DMS 273 treated with DMSO at 0.1 percent for 48 hours (cell line): ENCODE measurements at places on chromosomes 11 and 22.

- DNase-seq = no peak
These were observed 50.0 kb downstream of the PIK3C2A start for GRCh38 chr11:17157761-17158160.

DNA sequence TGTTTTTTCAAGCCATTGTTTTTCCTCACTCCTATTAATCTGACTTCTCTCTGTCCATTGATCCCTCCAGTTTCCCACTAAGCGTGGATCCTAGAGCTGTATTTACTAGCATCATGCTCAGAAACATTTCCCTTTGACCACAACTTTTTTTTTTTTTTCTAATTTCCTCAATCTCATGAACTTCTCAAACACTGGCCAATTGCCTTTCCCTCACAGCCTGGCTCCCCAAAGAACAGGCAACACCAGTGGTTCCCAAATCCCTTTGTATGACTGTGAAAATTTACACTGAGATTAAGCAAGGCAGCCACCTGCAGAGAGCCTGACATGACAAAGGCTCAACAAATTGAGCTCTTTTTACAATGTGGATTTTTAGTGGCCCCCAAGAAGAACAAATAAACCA lies 1.4 kb upstream of the TPP1 start:
- DNase-seq = no peak

DNA sequence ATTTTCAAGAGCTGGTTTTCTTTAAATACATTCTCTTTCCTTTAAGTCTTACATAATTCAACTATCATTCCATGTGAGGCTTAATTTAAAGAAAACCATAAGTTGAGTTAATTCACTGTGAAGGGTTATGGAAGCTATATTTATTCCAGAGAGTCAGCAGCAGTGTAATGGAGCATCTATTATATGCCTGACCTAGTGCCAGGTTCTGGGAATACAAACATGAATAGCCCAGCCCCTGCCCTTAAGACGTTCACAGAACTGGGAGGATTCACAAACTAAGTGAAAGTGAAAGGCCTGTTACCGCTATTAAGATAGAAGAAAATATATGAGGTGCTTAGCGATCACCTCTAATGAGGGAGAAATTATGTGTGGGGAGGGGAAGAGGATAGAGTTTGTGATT lies 408.9 kb upstream of the CCDC90B start:
- no peak for DNase-seq

GRCh38 chr11:105740164-105740903 lies 130.5 kb downstream of the GRIA4 start:
- no peak for DNase-seq

GRCh38 chr11:16572945-16573344 lies 165.5 kb upstream of the C11orf58 start:
- DNase-seq = no peak

- DNase-seq = no peak
These were observed 1.4 kb upstream of the TBC1D22A start for GRCh38 chr22:46761017-46761416.

GRCh38 chr11:69240332-69241074 lies 53.5 kb upstream of the MYEOV start:
- no peak for DNase-seq

DNA sequence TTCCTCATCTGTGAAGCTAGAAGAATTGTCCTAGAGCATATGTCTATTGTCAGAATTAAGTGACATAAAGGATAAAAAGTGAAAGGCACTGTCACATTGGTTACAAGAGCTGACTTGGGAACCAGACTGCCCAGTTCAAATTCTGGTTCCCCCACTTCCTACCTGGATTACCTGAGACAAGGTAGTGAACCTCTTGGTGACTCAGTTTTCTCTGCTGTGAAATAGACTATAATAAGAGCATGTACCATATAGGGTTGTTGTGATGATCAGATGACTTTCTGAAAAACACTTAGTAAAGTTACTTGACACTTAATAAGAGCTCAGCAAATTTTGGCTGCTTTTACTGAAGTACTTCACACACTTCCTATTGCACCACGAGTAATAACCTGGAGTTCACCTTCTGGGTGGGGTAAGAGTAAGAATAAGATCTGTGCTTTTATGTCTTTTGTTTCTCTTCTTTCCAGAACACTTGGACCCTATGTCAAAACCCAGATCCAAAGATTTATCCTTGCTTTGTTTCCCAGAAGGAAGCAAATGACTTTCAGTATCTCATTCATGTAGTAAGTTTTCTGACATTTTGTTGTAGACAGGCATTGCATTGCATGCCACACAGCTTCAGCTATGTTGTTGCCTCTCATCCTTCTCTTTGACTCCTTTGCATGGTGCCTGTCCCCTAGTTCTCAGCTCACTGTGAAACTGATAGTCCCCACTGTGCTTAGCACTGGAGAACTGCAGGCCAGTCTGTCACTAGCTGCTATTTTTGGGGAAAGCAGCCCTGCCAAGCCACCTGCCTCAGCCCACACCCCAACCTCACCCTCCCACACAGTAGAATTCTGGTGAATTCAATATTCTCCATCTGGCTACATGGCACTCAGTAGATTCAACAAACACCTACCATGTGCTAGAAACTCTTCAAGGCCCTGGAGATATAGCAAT lies 121.8 kb upstream of the POU2AF2 start:
- DNase-seq = no peak

- DNase-seq = no peak
These were observed 2.2 kb downstream of the FXYD2 start for GRCh38 chr11:117822074-117823033.

- DNase-seq = peak; percentile 11
These were observed 2.8 kb upstream of the UPK2 start for GRCh38 chr11:118953265-118953664.

- DNase-seq = no peak
These were observed 3.2 kb upstream of the EMID1 start for GRCh38 chr22:29202212-29203192.

DNA sequence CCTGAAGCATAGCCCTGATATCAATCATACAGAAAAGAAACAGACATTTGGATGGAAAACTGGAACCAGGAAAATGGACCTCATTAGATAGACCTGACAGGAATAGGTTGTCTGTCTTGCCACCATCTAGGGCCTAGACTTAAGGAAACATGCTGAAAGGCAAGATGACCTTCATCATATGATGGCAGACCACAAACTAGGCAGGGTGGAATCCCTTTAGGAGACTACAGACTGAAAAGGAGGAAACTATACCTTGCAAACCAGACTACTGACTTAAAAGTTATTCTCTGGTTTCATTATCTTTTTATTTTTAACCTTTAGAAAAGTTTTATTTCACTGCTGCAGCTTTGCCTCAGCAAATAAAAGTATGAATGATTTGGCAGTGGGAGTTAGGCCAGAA lies 20.3 kb downstream of the SBF2 start:
- DNase-seq = no peak

- no peak for DNase-seq
These were observed 5.6 kb downstream of the ZBTB16 start for GRCh38 chr11:114065094-114065493.

GRCh38 chr11:57541169-57541568 lies 3.8 kb downstream of the SMTNL1 start:
- DNase-seq = no peak

DNA sequence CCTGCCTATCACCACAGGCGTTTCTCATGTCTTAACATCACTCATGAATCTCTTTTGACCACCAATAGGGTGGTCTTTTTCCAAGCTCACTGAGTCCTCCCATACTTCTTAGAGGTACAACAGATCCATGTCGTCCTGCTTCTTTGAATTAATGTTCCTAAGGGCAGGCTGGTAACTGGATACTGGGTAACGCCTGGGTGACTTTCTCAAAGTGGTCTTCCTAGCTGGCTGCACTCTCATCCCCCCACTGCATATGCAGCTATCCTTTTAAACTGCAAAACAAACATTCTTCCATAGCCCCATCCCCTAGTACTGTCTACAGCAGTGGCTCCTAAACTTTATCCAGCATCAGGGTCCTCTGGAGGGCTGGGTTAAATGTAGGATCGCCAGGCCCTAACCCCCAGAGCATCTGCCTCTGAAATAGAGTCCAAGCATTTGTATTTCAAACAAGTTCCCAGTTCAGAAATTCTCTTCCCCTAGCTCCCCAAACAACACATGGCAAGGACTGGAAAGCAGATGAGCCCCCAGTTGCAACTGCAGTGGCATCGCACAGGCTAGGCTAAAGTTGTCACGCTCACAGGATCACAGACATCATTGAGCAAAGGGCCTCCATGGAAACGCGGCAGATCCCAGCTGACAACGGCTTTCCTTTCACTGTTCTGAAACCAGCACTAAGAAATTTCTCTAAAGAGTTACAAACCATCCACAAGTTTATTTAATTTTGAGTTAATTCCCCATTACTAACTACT lies 204.9 kb downstream of the LARGE1 start:
- no peak for DNase-seq

GRCh38 chr11:47977623-47978022 lies 2.7 kb upstream of the PTPRJ start:
- no peak for DNase-seq

DNA sequence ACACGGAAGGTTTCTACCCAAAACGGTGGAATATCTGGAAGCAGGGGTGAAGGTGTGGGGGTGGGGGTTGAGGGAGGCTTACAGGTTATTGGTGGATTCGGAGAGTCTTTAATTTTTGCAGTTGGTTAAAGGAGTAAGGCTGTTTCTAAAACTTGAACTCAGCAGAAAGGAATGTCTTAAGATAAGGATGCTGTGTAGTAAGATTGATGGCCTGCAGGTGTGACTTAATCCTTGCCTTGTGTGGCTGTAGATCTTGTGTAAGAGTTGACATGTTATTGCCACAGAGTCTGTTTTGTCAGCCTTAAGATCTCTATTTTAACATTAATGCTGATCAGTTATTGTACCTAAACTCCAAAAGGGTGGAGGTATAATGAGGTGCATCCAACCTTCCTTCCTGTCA lies 16.4 kb upstream of the OR6M1 start:
- DNase-seq = no peak

- DNase-seq = no peak
These were observed 66.2 kb downstream of the ALX4 start for GRCh38 chr11:44243595-44244343.

DNA sequence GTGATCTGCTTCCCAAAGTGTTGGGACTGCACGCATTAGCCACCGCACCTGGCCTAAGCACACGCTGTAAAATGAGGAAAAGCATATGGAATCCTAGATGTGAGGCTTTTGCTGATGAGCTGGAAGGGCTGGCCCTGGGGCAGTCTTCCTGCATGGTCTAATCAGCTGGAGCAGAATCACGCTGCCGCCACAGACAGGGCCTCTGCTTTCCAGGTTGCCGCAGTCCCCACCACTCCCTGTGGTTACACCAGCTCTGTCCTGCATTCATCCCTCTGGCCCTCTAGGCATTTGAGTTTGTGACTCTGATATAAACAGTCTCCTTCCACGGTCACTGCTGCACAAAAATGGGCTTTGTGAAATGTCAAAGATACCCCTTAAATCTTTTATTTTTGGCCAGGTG lies 17.1 kb downstream of the RPS6KA4 start:
- DNase-seq = no peak

DNA sequence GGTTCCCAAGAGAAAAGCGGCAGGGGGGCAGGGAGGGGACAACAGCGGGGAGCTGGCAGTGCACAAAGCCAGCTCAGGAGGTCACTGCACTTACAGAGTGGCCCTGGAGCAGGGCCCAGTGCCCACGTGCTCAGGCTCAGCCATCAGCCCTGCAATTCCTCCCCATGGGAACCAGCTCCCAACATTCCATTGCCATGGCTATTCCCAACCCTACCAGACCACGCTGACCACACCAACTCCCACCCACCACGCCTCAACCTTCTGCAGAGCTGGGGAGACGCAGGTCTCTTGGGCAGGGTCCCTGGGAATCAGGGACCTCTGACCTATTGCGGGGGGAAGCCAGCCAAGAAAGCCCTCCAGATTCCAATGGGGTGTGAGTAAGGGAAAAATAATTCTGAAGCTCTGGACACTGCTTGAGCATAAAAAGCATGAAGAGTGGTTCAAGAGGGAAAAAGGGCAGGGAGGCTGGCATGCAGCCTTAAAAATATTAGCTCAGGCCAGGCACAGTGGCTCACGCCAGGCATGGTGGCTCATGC lies 38.3 kb upstream of the TFIP11 start:
- no peak for DNase-seq

- DNase-seq = no peak
These were observed 11.8 kb upstream of the CD5 start for GRCh38 chr11:61090521-61090920.

DNA sequence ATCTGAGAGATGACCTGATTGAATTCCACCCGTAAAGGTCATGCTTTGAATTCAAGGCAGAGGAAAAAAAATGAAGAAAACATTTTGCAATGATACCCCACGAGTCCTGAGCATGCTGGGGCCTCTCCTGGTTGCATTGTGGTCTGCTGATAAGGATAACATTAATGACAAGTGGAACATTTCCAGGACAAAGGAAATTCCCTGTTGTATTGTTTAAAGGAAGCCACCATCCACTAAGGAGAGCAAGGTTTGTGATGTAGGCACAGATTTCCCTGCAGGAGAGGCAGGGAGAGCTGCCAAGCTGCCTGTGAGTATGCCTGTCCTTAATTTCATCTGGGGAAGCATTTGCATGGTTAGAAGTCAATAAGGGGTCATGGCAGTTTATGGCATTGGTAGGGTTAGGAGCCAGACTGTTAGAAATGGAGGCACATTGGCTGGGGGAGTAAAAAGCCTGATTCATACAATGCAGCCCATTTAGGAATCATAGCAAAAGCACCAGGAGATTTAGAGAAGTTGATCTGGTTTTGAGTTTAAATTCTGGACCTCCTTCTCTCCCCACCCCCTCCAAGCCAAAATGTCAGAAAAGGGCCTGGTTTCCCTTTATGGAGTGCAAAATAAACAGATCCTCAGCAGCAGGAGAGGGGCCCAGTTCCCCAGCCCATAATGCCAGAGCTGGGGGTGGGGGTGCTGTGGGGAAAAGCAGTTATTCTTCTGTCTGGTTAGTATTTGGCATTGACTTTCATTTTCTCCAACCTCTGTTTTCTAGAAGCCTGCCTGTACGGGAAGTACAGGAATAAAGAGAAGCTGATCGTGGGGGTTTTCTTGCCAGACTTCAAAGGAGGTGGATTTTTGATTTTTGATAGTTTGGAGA lies 22.1 kb downstream of the FLI1 start:
- no peak for DNase-seq

GRCh38 chr11:117557361-117557760 lies 229.7 kb downstream of the CEP164 start:
- no peak for DNase-seq

- DNase-seq = no peak
These were observed 563.1 kb upstream of the LUZP2 start for GRCh38 chr11:23933721-23934120.
